ENCODE measurements at places on chromosomes 5 and 9.
A peak's percentile ranks its signal among the peaks of the same experiment; 100 is the strongest.

DNA sequence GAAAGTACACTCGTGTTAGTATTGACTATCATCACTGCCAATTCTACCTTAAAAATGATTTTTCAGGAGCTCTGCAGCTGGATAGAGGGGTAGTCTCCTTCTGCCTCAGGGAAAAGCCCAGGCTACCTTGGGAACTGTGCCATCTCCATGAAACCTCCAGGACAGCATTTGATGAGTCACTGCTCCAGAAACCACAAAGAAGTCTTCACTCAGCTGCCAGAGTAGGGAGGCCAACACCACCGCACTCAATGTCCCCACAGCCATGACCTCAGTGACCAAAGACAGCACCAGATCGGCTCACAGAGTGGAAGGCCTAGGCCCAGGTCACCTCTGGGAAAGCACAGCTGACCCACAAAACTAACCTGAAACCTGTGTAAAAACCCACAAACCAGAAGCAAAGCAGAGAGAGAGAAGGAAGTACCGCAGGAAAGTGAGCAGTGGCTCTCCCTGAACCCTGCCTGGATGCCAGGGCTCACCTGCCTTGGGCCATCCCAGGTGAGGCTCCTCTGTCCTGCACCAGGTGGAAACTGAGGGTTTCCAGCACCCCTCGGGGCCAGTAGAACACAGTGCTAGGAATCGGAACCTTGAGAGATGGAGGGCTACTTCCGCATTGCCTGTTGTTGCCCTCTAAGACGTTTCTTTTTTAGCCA is 30.0 kb downstream of the S1PR3 start:
- no peak for DNase-seq

GRCh38 chr5:120096413-120096812 is 367.7 kb upstream of the PRR16 start:
- peak; percentile 17 for DNase-seq

GRCh38 chr5:53481159-53481886 is 894 bp downstream of the FST start:
- no peak for DNase-seq

GRCh38 chr9:90894986-90895687 is 93.5 kb downstream of the SYK start:
- DNase-seq = no peak

DNA sequence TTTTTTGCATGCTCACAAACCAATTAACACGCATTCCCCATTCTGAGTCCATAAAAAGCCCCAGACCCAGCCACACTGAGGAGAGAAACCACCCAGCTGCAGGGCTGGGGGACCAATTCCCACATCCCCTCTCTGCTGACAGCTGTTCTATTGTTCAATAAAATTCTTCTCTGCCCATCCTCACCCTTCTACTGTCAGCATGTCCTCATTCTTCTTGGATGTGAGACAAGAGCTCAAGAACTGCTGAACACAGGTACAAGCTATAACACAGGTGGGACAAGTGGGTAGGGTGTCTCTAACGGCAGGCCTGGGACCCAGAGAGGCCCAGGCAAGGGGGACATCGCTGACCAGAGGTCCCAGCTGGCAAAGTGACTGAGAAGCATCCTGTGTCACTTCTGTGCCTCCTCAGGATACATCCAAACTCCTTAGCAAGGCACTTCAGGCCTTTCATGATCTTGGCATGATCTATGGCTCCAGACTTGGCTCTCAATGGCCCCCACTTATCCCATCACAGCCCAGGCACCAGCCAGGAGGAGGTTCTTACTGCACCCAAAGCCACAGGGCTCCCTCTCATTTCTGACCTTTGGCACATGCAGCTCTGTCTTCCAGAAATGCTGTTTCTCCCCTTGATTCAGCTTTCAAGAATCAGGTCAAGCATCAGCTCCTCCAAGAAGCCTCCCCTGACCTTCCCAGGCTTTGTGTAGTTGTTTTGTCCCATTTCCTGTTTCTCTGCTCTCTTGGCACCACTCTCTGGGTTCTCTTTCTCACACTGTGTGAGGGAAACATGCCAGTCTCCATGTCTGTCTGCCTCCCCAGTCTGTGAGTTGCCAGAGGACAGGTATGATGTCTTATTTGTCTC is 7.3 kb upstream of the ALDH1B1 start:
- no peak for DNase-seq

- no peak for DNase-seq
Observed at GRCh38 chr9:123543492-123543891, 187.5 kb downstream of the CRB2 start.

DNA sequence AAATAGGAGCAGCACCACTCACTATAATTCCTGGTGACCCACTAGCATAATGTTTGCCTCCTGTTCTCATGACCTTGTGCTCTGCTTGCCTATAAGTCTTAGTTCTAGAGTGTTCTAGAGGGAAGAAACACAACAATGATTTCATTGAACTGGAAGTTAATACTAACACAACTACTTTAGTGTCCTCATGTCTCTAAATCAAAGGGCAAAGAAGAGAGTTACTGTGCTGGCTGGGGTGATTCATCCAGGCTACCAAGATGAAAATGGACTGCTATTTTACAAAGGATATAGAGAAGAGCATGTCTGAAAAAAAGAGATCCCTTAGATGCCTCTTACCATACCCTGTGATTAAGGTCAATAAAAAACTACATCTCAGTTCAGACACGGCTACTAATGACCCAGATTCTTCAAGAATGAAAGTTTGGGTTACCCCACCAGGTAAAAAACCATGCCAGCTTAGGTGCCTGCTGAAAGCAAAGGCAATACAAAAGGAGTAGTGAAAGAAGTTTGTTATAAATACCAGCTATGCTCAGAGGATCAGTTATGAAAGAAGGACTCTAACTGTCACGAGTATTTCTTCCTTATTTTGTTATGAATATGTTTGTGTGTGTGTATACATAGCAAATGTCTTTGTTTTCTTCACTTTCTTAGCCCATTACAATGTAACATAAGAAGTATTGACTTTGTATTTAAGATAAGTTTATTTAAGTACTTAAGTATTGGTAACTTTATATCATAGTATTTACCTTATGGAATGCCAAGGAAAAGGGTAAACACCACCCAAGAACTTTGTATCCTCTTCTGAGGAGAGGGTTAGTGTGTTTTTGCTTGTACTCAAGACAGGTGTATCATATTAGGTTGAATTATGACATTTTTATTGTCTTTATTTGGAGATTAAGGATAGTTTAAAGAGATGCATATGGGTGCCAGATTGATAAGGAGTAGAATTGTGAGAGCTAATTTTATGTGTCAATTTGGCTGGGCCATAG is 314.1 kb upstream of the PTGER4 start:
- no peak for DNase-seq

DNA sequence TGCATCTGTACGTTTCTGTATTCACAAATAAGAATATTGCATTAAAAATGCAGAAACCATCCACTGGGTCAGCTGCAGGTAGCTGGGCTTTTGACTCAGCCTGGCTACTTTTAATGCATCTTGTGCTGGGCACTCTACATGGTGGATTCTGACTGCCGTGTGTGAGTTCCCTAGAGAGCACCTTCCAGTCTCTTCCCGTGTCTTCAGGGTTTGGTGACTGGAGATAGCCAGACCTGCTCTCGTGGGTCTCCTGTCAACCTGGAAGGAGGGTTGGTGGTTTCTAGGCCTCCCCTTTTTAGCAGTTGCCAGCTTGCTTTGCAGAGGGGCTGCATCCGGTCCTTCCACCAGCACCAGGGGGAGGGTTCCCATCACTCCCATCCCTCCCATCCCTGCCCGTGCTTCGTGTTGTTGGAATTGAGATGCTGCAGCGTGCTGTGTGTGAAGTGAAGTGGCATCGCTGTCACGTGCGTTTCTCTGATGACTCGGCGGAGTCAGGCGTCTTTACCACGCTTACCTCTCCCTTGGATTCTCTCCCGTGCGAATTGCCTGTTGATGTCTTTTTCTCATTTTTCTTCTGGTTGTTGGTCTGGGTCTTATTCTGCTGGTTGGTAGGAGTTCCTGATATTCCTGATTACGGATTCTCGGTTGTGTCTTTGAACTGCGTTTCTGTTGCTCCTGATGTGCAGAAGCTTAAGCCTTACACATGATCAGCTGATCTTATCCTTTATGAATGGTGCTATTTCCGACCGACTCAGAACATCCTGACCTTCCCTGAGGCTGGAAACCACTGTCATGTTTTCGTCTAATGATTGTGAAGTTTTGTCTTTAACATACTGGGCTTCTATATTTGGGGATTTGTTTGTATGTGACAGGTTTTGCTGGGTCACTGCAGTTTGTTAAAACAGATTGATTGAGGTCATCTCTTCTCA is 16.9 kb downstream of the FBXW5 start:
- no peak for DNase-seq

DNA sequence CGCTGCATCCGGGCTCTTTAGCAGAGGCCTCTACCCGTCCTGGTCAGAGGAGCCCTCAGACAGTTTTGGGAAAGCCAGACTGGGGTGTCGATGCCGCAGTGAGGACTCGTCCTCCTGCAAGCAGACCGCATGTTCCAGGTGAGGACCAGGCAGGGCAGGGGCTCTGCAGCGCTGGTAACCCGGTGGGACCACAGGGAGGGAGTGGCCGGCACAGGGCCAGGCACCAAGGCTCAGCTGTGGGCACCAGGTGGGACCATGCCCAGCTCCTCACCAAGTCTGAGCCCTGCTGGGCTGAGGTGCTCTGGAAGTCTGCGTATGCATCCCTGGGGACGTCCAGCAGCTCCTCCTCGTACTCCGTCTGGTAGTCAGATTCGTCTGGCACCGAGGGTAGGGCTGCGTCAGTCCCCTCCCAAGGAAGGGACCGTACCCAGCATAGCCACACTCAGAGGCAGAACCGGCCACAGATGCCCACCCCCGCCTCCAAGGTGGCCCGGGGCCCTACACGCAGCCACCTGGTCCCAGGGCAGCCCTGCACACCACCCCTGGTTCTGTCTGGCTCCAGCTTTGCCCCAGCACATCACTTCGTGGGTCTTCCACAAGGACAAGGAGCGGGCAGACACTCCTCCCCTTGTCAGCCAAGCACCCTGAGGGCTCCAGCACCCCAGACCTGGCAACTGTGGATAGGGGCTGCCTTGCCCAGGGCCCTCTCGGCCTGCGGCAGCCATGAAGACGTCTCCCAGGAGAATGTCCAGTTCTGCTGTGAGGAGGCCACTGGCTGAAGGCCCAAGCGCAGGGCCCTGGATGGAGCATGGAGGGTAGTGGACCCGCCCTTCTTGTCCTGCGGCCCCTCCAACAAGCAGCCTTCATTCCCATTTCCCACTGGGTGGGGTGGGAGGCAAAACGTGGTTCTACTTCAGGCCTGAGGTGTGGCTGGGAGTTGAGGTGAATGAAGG is 1.5 kb upstream of the NSMF start:
- no peak for DNase-seq

DNA sequence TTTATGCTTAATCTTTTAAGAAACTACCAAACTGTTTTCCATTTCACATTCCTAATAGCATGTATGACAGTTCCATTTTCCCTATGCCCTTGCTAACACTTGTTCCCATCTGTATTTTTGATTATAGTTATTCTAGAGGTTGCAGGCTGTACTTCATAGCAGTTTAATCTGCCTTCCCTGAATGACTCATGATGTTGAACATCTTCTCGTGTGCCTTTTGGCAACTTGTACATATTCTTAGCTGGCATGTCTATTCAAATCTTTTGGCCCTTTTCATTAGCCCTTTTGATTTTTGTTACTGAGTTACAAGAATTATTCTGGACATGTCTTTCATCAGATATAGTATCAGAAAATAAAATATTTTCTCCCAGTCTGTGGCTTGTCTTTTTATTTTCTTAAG is 320.3 kb downstream of the DIRAS2 start:
- no peak for DNase-seq

- no peak for DNase-seq
Observed at GRCh38 chr9:82299870-82300269, 311.3 kb downstream of the SPATA31D1 start.

- DNase-seq = no peak
Observed at GRCh38 chr5:126917918-126918614, 112.3 kb downstream of the MARCHF3 start.

GRCh38 chr5:100576217-100576751 is 41.1 kb downstream of the FAM174A start:
- no peak for DNase-seq

DNA sequence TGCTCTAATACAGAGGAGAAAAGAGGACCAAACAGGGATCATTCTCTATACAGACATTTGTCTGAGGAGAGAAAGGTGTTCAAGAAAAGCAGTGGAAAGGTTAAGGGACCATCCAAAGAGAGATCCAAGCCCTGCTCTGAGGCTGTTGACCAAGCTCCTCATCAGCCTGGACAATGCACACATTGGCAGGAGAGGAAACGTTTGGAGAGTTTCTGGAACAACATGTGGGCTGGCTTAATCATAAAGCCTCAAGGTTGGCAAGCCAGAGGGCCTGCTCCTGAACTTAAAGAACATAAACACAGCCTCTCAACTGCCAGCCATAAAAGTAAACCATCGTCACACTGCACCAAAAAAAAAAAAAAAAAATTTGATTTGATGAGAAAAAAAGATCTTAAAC is 184.4 kb upstream of the SLC12A2 start:
- no peak for DNase-seq

- peak; percentile 65 for DNase-seq
Observed at GRCh38 chr9:114805670-114806525, at the start of gene TNFSF15. Gene TNFSF15, minus strand, starts transcription at chr9:114806039. Its CDS starts 27 bp downstream, at chr9:114806012.

- no peak for DNase-seq
Observed at GRCh38 chr5:38595132-38595745, 38.8 kb upstream of the LIFR start.

GRCh38 chr5:33888587-33888986 is 3.2 kb downstream of the ADAMTS12 start:
- no peak for DNase-seq

DNA sequence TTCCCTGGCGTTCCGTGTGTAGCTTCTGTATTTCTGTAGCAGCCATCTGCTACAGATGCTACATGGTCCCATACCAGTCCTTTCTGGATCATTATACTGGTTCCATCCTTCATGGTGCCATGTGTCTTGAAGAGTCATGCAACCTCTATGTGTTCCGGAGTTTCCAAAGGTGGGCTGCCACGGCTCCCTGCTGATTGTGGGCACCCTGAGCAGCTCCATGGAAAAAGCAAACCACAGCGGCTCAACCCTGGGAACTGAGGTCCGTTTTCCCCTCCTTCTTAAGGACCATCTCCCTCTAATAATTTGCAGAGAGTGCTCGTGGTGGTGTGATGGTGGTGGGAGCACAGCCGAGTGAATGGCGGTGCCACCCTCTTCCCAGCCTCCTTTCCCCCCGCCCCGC is 600.4 kb downstream of the CCDC171 start:
- DNase-seq = no peak

- DNase-seq = no peak
Observed at GRCh38 chr5:25029004-25029403, 384.2 kb upstream of the CDH10 start.

DNA sequence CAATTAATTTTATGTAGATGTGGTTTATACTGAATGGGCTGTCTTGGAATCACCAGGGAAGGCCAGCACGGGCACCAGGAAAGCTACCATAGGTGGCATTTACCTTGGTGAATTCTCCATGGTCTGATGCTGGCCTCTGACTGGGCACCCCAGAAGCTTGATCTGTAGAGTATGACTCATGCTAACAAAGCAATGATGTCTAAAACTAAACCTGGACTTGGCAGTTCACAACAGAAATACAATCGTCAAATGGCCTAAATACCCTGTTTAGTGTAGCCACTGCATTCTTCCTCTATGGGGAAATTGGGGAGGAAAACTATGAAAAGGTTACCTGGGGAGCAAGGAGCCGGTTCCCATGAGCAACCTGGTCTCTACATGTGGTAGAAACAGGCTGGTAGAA is 98.0 kb downstream of the ATPSCKMT start:
- DNase-seq = no peak

- DNase-seq = no peak
Observed at GRCh38 chr9:103627731-103628130, 466.4 kb upstream of the SMC2 start.

GRCh38 chr9:83362341-83362995 is 175.7 kb downstream of the FRMD3 start:
- no peak for DNase-seq
